ENCODE measurements at places on chromosomes 1 and 21.

GRCh38 chr1:245411245-245412036 lies 256.7 kb downstream of the KIF26B start:
- DNase-seq, result no peak

DNA sequence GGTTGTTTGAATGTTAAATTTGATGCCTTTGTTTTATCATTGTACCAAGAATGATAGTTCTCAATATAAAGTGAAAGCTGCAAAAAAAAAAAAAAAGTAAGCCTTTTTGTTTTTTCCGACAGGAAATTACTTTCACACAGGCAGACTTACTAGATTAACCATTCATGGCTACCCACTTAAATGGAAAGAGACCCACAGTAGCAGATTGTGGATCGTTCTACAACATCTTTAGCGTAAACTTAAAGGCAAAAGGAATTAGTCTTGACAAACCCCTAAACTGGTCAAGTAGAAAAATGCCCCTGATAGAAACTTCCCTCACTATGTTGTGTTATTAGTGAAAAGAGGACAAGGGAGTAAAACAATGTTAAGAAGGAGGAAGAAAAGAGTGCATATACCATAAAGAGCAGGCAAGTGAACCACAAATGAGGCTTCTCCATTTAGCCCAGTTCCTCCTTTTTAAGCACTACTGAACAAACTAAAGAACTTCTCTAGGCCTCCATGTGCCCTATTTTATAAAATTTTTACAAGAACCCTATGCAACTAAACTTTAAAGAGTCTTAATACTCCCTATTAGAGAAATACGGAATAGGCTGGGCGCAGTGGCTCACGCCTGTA lies 1560.3 kb downstream of the MRPL39 start:
- no peak for DNase-seq

- no peak for DNase-seq
Measured at GRCh38 chr1:92833840-92834239, 2.0 kb downstream of the RPL5 start.

DNA sequence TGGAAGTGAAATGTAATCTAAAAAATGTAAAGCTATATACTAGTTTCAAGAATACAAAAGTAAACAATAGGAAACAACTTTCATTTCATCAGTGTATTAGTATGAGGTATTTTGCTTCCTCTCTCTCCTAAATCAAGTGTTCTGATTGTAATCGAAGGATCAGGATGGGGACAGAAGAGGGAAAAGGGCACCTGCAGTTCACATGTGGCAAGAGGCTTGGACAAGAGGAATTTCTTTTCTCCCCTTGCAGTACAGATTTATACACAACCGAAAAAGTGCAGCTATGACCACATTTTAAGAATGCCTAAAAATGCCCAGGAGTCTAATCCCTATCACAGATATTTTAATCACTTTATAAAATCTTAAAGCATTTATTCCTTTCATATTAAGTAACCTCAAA lies 63.7 kb downstream of the NRIP1 start:
- DNase-seq, result no peak

DNA sequence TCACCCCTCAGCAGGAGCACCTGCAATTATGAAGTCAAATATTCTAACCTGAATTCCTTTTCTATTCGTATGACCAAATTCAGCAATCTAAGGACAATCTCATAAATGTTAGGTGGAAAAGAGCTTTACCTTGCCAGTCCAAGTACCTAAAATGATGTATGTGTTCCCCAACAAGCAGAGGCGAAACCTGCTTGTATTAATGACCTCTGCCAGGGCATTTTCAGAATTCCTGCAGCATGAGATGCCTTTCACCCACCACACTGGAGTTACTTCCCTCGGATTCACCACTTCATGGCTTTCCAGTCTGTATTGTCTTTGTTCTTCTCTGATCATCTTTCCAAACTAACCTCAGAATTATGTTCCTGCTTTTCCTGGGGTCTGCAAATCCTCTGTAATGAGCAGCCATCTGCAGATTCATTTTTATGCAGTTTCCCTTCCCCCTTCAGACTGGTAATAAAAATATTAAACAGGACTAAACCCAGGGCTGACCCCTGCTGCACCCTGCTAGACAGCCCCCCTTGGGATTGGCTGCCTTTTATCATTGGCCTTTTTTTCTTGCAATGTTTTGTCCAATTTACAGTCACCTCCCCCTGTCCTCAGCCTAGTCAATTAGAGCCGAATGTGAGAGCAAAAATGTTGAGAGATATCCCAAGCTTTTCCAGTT lies 26.6 kb upstream of the CASQ2 start:
- no peak for DNase-seq

- DNase-seq, result no peak
Measured at GRCh38 chr1:177282976-177283375, 112.2 kb downstream of the BRINP2 start.
